ENCODE measurements at places on chromosomes 12 and 14. TPM values are rescaled to one million over a fixed set of nuclear protein-coding genes. Genes with fewer than 3 reads are reported as not detected.

DNA sequence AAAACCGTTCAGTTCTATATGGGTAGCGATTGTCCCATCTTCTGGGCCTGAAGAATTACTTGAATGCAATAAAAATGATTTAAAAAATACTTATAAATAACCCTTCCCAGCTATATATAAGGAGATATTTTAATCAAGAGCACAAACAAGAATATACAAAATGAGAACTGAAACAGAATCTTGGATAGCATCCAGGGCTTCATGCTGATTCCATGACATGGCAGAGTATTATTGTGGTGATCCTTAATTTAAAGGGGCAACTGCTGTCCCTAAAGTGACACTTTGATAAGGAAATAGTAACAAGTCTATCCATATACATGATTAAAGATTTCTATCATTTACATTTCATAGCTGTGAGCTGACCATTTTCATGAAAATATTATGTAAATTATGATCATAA, 18.8 kb downstream of the WBP11 start:
- no peak overlapping the region for H3K4me3 ChIP-seq
- H3K36me3 ChIP-seq, result peaks cover 25% of the 10 kb centered on the region
- DNase-seq, result no peak
- H3K27ac ChIP-seq, result no peak overlapping the region
- no peaks in the 10 kb centered on the region for H3K27me3 ChIP-seq

GRCh38 chr12:1297206-1297605, 297.2 kb downstream of the FBXL14 start:
- H3K4me3 ChIP-seq, result no peak overlapping the region
- H3K27me3 ChIP-seq, result no peaks in the 10 kb centered on the region
- H3K4me1 ChIP-seq, result peaks cover 13% of the 10 kb centered on the region

DNA sequence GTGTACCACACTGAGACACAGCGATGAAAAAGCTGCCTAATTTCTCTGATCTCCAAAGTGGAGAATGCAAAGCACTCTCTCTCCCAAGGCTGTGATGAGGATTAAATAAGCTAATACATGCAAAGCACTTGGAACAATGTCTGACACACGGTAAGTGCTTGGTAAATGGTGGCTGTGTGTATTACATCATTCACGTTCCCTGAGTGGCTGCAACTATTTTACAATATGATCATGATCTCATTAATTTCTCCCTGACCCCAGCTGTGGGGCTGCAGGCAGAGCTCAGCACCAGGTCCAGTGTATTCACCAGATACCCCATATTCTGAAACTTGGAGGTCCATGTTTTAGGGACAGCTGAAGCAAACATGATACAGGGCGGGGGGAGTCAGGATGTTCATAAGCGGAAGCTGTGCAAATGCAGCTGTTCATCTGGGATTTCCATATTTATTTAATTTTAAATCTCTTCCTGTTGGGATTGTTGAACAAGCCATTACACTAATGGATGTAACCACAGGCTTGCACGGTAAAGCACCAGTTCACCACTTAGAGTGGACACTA, 106.4 kb downstream of the CCDC60 start:
- no peaks in the 10 kb centered on the region for H3K36me3 ChIP-seq
- H3K4me3 ChIP-seq, result no peak overlapping the region
- H3K27ac ChIP-seq, result no peak overlapping the region
- H3K4me1 ChIP-seq, result no peaks in the 10 kb centered on the region
- DNase-seq, result no peak

DNA sequence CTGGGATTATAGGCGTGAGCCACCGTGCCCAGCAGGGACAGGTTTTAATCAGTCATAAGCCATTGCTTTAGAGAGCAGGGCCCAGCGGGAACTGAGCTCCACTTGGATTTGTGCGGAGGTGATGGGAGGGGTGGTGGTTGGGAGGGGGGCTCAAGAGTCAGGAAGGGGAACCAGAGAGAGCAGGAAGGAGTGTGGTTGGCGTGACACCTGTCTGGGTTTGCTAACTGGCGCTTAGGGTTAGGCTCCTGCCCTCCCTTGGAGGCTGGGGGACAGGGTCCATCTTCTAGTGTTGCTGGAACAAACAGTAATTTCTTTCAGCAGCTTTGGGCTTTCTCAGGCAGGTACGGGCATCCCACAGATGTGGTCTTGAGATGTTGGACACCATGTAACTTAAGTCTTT, 7.5 kb upstream of the ALDH2 start:
- no peak overlapping the region for H3K27ac ChIP-seq
- peaks cover 17% of the 10 kb centered on the region for H3K4me1 ChIP-seq
- H3K4me3 ChIP-seq, result no peak overlapping the region
- DNase-seq, result no peak

Gene CLEC2A
- total RNA-seq, result 0.62 TPM

Measured in chondrocyte (in vitro differentiated cells).